Fibroblast of villous mesenchyme (primary cell): ENCODE measurements at places on chromosomes 7 and 10. TPM values are rescaled to one million over a fixed set of nuclear protein-coding genes. Genes with fewer than 3 reads are reported as not detected.

Gene ZNF777
- 6.0 and 7.7 TPM in 2 replicates for total RNA-seq

Gene RADIL
- under 0.01 and 0.32 TPM in 2 replicates for total RNA-seq

Gene OR13A1
- total RNA-seq: not detected in 2 replicates

Gene KEL
- under 0.01 TPM in 1 of 2 replicates, not detected in the other for total RNA-seq

Gene NOM1
- 15.8 and 19.0 TPM in 2 replicates for total RNA-seq

Gene HABP2
- not detected in 2 replicates for total RNA-seq

Gene CYP3A7
- total RNA-seq: not detected in 2 replicates
